ENCODE measurements at places on chromosomes 7 and 10. TPM values are rescaled to one million over a fixed set of nuclear protein-coding genes. Genes with fewer than 3 reads are reported as not detected.

DNA sequence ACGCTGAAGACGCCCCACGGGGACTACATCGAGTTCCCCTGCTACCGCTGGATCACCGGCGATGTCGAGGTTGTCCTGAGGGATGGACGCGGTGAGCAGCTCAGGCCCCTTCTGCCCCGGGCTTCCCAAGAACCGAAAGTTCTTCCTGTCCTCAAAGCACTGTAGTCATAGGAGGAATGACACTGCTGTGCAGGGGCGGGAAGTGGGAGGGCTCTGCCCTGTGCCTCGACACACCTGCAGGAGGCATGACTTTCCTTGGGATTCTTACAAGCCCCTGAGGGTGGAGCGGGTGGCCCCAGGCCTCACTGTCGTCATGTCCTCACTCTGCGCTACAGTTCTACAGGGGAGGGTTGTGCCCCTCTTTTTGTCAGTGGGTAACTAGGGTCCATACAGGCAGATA, 8.6 kb downstream of the ALOX5 start:
- H3K4me3 ChIP-seq: no peak overlapping the region
- DNase-seq: no peak
- no peak overlapping the region for H3K27ac ChIP-seq
- H3K27me3 ChIP-seq: no peaks in the 10 kb centered on the region
- no peaks in the 10 kb centered on the region for H3K4me1 ChIP-seq

DNA sequence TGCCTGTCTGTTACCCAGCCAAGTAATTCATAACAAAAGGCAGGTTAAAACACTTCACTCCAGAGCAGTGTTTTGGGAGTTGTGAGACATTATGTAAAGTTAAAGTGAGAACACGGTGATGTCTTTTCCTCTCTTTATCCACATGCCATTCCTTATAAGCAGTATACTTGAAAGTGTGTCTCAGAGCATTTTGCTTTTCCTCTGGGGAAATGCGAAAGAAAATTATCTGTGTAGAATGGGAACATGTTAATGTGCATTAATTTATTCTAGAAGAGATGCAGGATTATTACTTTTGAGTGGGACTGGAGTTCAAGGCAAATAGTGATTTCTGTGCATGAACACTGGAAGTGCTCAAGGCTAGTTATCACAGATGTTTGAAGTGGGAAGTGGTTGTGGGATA, 170.4 kb downstream of the PLXDC2 start:
- H3K27ac ChIP-seq: peak overlapping the region; percentile 67
- H3K36me3 ChIP-seq: no peaks in the 10 kb centered on the region
- DNase-seq: no peak
- H3K4me1 ChIP-seq: peaks cover 4% of the 10 kb centered on the region
- no peak overlapping the region for H3K4me3 ChIP-seq
- H3K27me3 ChIP-seq: no peaks in the 10 kb centered on the region

- peaks cover 7% of the 10 kb centered on the region for H3K4me1 ChIP-seq
- no peak overlapping the region for H3K27ac ChIP-seq
- no peak overlapping the region for H3K4me3 ChIP-seq
- DNase-seq: no peak
Observed at GRCh38 chr10:34599026-34599795, 215.9 kb downstream of the PARD3 start.

- peaks cover 3% of the 10 kb centered on the region for H3K4me1 ChIP-seq
- no peak overlapping the region for H3K4me3 ChIP-seq
- no peaks in the 10 kb centered on the region for H3K36me3 ChIP-seq
- no peak for DNase-seq
- no peaks in the 10 kb centered on the region for H3K27me3 ChIP-seq
Observed at GRCh38 chr10:50387732-50388073, 136.4 kb upstream of the ASAH2 start.

- H3K4me3 ChIP-seq: peak overlapping the region; percentile 34
- peak overlapping the region; percentile 82 for H3K27ac ChIP-seq
- H3K4me1 ChIP-seq: peaks cover 57% of the 10 kb centered on the region
- H3K27me3 ChIP-seq: no peaks in the 10 kb centered on the region
- no peaks in the 10 kb centered on the region for H3K36me3 ChIP-seq
Observed at GRCh38 chr10:4241724-4242345, 456.8 kb upstream of the KLF6 start.

DNA sequence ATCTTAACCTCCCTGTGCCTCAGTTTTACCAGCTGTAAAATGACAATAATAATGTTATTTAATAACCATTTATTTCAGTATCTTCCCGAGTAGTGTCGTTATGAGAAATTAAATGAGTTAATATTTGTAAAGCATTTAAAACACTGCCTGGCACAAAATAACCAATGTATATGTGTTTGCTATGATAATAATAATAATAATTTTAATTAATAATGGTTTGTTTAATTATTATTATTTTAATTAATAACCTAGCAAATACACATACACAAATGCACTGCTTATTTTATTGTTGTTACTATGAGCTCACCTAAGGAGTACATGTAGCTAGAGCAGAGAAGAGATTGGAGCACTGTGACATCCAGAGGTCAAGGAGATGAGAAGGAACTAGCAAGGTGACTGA, 18.2 kb upstream of the GPNMB start:
- H3K36me3 ChIP-seq: no peaks in the 10 kb centered on the region
- no peak overlapping the region for H3K27ac ChIP-seq
- H3K27me3 ChIP-seq: no peaks in the 10 kb centered on the region
- no peak for DNase-seq
- no peaks in the 10 kb centered on the region for H3K4me1 ChIP-seq
- H3K4me3 ChIP-seq: no peak overlapping the region

- H3K4me3 ChIP-seq: no peak overlapping the region
- DNase-seq: no peak
- peaks cover 3% of the 10 kb centered on the region for H3K27me3 ChIP-seq
- no peaks in the 10 kb centered on the region for H3K4me1 ChIP-seq
- no peaks in the 10 kb centered on the region for H3K36me3 ChIP-seq
- no peak overlapping the region for H3K27ac ChIP-seq
Observed at GRCh38 chr7:101556453-101556968, 72.6 kb downstream of the MYL10 start.

GRCh38 chr10:2688958-2689357, 378.4 kb upstream of the PFKP start:
- H3K4me1 ChIP-seq: no peaks in the 10 kb centered on the region
- no peak overlapping the region for H3K27ac ChIP-seq
- H3K36me3 ChIP-seq: no peaks in the 10 kb centered on the region
- DNase-seq: no peak
- no peaks in the 10 kb centered on the region for H3K27me3 ChIP-seq
- no peak overlapping the region for H3K4me3 ChIP-seq

GNAT3 gene
- not detected for total RNA-seq

DNA sequence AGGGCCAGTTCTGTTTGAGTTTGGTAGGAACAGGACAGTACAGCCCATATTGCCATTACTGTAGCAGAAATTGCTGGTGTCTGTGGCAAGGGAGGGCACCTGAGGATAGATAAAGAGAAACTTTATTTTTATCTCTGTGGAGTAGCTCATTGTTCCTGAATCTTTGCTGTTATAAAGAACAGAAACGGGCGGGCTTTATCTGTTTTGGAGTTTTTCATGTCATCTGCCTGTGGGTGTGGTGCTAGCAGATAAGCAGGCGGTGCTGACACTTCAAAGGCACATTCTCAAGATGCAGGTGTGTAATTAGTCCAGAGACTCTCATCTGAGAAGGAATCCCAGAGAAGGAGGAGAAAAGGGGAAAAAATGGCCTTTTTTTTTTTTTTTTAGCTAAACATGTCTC, 11.5 kb downstream of the ZNF273 start:
- no peak overlapping the region for H3K4me3 ChIP-seq
- H3K27ac ChIP-seq: no peak overlapping the region
- no peaks in the 10 kb centered on the region for H3K36me3 ChIP-seq
- no peaks in the 10 kb centered on the region for H3K27me3 ChIP-seq
- peaks cover 4% of the 10 kb centered on the region for H3K4me1 ChIP-seq

DNA sequence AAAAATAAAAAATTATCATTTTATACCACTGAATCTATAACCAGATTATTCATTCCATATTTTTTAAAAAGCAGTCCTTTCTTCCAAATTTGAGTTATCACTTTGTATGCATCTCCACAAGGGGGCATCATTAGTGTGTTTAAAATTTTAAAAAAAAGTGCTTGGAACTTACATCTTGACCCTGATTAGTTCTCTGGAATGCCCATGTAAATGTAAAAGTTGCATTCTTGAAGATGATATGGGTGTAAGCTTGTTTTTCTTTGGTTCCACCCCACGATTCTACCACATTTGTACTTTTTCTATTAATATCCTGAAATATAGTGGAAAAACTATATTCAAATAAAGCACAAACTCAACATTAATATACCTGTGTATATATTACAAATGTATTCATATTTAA, 144.9 kb downstream of the ELAPOR2 start:
- no peak overlapping the region for H3K4me3 ChIP-seq
- H3K36me3 ChIP-seq: no peaks in the 10 kb centered on the region
- H3K27ac ChIP-seq: no peak overlapping the region
- DNase-seq: no peak
